ENCODE measurements at places on chromosomes 2 and 18. TPM values are rescaled to one million over a fixed set of nuclear protein-coding genes. Genes with fewer than 3 reads are reported as not detected.

PSD4 gene
- 12.1 TPM for total RNA-seq

GRB14 gene
- 3.5 TPM for total RNA-seq

HNMT gene
- 0.85 TPM for total RNA-seq

LRPPRC gene
- 103 TPM for total RNA-seq

FHOD3 gene
- total RNA-seq: 3.7 TPM

IL36RN gene
- 0.59 TPM for total RNA-seq

LONRF2 gene
- total RNA-seq: 3.3 TPM

C1QL2 gene
- 0.09 TPM for total RNA-seq

UGT1A4 gene
- total RNA-seq: 0.05 TPM

MFSD2B gene
- 0.36 TPM for total RNA-seq

SLC23A3 gene
- 0.49 TPM for total RNA-seq

RIF1 gene
- total RNA-seq: 19.4 TPM

ALPG gene
- total RNA-seq: 0.22 TPM

ACMSD gene
- not detected for total RNA-seq

NYAP2 gene
- total RNA-seq: not detected

PDCD1 gene
- total RNA-seq: not detected

Measured in A549 treated with RU486 at 1 μM for 4 hours (cell line).